Right lung (tissue), 10 donors: ENCODE measurements at places on chromosomes 16 and 17.

DNA sequence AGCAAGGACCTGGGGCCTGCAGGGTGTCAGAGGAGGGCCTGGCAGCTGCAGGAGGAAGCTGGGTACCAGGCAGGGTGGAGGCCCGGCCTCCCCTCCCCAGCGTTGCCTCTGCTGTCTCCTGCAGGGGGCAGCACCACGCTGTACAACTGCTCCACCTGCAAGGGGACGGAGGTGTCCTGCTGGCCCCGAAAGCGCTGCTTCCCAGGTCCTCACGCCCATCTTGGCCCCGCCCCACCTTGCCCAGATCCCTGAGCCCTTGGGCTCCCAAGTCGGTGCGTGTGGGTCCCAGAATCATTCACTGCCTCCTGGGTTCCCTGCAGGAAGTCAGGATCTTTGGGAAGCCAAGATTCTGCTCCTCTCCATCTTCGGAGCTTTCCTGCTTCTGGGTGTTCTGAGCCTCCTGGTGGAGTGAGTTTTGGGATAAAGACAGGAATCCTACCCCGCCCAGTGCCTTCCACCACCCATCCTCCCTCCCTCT lies 1.2 kb downstream of the TMEM95 start:
- peak; percentile 44 for DNase-seq

- no peak for DNase-seq
These were observed 1.6 kb downstream of the ITGAE start for GRCh38 chr17:3799181-3799945.

DNA sequence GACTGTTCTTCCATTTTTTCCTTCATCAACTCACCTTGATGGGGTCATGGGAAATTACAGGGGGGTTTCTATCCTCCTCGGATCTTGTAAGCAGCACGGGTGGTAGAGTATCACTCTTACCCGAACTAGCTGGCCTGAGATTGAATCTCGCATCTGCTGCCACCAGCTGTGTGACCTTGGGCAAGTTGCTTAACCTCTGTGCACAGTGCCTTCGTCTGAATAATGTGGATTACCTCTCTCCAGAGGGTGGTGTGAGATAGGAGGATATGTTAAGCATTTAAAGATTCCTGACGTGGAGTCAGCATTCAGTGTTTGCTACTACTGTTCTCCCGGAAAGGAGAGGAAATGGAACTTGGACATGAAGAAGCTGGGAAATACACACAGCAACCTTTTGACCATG lies 24.4 kb downstream of the LASP1 start:
- no peak for DNase-seq

- no peak for DNase-seq
These were observed 17.5 kb upstream of the CCL22 start for GRCh38 chr16:57341062-57341440.

- DNase-seq, result no peak
These were observed 2.7 kb upstream of the SNX20 start for GRCh38 chr16:50683689-50684374.

DNA sequence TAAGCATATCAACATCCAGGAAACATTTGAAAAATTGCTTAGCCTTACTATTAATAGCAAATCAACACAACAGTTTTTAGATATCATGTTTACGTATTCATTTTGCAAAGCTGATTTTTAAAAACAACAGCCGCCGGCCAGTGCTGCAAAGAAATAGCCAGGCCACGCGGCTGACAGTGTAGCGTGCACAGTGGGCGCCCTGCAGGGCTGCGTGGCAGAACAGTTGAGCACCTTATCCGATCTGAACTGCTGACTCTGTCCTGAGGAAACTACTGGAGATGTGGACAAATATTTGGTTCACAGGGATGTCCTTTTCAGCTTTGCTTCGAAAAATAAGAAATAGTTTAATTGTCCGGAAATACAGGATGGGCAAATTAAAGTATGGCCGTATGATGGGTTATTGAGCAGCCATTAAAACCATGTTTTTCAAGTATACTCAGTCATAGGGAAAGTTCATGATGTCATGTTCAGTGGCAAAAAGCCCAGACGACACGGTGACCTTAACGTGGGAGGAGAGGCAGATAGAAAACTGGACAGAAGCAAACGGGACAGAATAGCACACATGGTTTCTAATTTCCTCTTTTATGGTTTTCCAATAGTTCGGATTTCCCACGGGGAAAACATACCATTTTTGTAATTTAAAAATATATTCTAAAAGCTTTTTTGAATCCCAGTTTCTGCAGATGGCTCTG lies 52.4 kb upstream of the ENDOV start:
- DNase-seq, result no peak

GRCh38 chr16:2675021-2675420 lies 7.3 kb upstream of the KCTD5 start:
- no peak for DNase-seq

- DNase-seq, result no peak
These were observed 28.2 kb downstream of the SF3B3 start for GRCh38 chr16:70551788-70552187.

- no peak for DNase-seq
These were observed 550.1 kb upstream of the PSMD7 start for GRCh38 chr16:73746554-73746953.

GRCh38 chr16:49931916-49932315 lies 76.0 kb upstream of the ZNF423 start:
- no peak for DNase-seq

GRCh38 chr17:1360975-1361374 lies 39.0 kb downstream of the YWHAE start:
- no peak for DNase-seq

DNA sequence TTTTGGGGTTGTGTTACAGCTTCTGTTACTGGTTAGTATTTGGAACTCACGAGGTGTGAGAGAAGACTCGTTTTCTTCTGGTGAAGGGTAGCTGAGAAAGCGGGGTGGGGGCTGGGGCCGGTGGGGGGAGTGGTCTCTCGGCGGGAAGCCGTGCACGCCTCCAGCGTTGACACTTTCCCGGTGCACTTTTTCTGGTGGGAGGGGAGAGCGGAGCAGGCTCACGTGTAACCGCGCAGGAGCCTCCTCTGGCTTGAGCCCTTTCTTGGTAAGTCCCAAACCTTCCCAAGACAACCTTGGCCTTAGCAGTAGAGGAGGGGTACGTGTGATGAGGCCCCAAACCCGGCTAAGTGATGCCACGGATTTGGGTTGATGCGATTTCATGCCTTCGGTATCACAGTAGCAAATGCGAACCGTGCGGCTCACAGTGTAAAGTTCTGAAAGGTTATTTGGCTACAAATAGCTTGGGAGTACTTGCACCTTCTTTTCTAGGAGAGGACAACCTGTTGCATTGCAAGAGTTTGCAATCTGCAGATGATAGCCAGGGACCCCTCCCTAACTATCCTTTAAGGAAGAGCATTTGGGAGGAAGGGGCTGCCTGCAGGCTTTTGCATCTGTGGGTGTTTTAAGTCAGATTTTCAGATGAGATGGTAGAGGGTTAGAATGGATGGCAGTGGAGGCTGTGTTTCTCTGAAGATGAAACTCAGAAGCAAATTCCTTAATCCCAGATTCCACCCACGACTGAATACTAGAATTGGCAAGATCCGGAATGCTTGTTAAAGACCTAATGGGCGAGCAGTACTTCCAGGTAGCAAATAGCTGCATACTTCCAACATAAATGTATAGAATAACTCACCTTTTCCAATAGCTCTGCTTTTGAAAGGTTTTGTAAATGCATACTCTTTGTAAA lies 1.5 kb downstream of the HLF start:
- DNase-seq, result no peak

DNA sequence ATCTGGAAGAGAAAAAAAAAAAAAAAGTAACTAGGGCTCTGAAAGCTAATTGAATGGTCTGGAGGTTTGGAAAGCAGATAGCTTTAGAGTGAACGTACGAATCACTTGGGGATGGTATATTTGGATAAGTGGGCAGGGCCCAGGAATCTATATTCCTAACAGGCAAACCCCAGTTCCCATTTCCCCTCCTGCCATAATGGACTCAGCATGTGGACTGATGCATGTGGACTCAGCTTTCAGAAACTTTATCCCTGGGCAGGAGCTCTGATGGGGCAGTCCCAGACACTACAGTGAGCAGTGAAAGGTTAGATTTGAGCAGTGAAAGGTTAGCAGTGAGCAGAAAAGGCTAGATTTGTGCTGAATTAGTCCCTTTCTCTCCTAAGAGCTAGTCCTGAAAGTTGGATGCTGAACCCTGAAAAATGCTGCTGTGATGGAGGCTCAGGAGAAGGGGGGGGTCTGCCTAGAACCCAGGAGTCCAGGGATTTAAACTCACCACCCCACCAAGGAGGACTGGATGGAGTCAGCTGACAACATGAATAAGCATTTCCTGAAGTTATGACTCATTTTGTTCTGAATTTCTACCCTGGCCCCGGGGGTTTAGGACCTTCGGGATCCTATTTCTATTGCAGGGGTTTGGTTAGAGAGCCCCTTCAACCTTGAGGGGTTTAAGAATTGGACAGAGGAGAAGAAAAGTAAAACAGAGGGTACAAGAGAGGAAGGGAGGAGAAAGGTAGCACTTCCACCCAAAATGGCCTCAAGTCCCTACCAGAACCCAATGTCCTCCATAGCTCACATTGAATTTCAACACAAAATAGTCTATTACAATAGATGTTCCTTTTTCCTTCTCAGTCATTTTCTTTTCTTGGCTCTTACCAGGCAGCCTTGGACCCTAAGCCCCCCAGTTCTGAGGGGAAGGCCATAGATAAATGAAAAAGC lies 10.3 kb upstream of the FZD2 start:
- no peak for DNase-seq

- DNase-seq, result no peak
These were observed 3.1 kb upstream of the SETD6 start for GRCh38 chr16:58511933-58512815.

DNA sequence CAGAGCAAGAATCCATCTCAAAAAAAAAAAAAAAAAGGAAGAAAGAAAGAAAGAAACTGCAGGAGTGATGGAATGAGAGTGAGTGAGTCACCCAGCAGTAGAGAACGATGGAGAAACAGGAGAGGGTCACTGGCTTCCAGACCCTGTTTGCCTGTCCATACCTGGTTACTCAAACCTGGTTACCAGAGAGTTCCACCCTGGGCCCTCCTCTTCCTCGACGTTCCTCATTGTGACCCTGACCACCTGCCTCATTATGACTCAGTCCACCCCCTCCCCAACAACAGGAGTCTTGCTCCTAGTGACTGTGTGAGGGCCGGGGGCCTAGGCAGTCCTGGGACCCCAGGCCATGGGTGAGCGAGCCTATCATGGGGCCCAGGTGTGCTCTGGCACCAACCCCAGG lies at the start of gene SPEM3:
Gene SPEM3 (plus strand): TSS at position 301 of the 400 bp plus-strand sequence. CDS start 46 bp downstream, at position 347.
- no peak for DNase-seq
